Effector memory CD8-positive, alpha-beta T cell (primary cell): ENCODE measurements at places on chromosomes 11 and 22.

GRCh38 chr11:117302228-117302627, 11.1 kb downstream of the BACE1-AS start:
- no peak overlapping the region for H3K4me3 ChIP-seq
- no peaks in the 10 kb centered on the region for H3K36me3 ChIP-seq
- no peaks in the 10 kb centered on the region for H3K4me1 ChIP-seq
- H3K27me3 ChIP-seq: peaks cover 42% of the 10 kb centered on the region

DNA sequence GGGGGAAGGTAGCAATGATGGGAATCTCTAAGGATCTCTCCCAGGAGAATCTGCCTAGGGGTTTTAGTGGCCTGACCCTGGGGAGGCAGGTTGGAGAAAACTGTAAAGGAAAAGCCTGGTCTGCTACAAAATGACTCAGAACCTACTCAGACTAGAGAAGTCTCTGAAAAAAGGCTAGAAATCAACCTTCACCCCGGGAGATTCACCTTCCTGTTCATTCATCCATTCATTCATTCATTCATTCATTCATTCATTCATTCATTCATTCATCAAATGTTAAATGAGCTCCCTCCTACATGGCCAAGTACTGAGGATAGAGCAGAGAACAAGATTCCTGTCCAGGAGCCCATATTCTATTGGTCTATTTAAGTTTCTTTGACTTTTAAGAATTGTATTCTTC, 8.9 kb upstream of the ANKK1 start:
- no peak for DNase-seq
- no peak overlapping the region for H3K4me3 ChIP-seq
- H3K36me3 ChIP-seq: no peaks in the 10 kb centered on the region

DNA sequence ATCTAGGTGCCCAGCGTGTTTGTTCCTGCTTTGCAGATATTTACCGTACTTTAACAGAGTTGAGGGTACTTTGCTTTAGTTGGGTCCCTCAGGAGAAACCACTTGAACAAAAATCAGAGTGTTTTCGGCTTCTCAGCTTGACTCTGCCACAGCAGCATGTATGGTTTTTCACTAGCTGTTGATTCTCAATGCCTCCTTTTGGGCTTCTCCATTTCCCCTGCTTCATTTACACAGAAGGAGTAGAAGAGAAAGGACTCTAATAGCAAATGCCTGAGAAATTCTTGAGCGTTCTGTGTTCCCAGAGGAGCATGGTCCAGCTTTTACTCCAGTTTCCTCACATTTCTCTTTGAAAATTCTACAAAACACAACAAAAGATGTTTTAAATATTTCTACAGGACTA, 252.1 kb upstream of the CCDC179 start:
- H3K4me3 ChIP-seq: no peak overlapping the region
- no peak overlapping the region for H3K27ac ChIP-seq
- H3K4me1 ChIP-seq: no peaks in the 10 kb centered on the region
- no peaks in the 10 kb centered on the region for H3K36me3 ChIP-seq

DNA sequence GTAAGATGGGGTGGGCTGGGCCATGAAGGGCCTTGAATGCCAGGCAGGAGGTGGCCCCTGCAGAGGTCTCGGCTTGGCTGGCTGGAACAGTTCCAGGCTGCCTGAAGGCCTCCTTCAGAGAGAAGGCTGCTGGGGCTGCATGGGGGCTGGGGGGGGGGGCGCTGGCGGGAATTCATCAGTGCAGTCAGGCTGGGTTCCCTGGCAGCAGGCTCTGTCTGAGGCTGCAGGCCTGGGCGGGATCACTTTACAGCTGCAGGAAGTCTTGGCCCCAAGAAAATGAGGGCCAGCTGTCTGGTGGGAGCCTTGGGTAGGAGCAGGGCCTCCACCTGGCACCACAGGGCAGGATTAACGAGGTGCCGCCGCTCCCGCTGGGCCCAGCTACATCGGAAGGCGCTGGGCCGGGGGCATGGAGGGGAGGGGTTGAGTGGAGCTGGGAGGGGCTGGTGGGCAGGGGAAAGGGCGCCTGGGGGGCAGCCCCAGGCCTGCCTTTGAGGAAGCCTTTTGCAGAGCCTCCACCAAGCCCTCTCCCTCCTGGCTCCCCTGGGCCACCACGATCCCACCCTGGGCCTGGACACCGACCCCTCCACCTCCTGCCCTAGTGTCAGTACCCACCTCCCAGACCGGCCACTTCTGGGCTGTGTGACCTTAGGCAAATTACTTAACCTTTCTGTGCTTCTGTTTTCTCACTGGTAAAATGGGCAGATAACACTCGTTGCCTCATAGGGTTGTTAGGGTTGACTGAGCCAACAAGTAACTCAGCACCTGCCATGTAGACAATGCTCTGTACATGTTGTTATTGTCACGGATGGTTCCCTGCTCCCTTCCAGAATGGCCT, 31.0 kb upstream of the HMOX1 start:
- no peak for DNase-seq
- peaks cover 21% of the 10 kb centered on the region for H3K27me3 ChIP-seq
- peaks cover 44% of the 10 kb centered on the region for H3K36me3 ChIP-seq
